ENCODE measurements at places on chromosomes 4 and X.

DNA sequence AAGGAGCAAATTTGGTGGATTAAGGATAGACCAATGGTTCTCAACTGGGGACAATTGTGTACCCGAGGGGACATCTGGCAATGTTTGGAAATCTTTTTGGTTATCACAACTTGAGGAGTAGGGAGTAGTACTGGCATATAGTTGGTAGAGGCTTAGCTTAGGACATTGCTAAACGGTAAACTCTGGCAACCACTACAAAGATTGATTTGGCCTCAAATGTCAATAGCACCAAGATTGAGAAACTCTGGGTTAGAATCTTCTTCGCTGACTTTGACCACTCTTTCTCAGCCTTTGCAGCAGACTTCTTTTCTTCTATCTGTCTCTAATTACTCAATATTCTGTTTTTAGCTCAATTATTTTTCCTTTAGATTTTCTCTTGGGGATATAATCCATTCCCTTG lies 1.5 kb upstream of the NBDY start:
- DNase-seq = no peak

DNA sequence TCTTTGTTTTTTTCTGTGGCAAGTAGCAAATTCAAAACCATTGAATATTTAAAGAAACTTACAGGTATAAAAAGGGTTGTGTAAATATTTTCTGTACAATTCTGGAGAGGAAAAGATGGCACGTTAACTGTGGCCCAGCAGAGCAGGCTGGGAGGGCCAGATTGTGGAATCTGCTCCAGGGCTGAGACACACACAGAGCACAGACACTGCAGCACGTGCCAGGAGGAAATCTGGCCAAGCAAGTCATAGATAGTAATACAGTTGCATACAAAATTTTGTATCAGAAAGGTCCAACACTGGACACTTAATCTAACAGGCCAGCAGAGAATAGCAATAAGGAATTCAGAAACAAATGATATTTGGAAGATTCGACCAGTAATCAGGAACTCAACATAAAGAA lies 763.7 kb downstream of the PDHA2 start:
- DNase-seq = no peak

- no peak for DNase-seq
Measured at GRCh38 chr4:186946136-186946535, 222.5 kb upstream of the FAT1 start.

DNA sequence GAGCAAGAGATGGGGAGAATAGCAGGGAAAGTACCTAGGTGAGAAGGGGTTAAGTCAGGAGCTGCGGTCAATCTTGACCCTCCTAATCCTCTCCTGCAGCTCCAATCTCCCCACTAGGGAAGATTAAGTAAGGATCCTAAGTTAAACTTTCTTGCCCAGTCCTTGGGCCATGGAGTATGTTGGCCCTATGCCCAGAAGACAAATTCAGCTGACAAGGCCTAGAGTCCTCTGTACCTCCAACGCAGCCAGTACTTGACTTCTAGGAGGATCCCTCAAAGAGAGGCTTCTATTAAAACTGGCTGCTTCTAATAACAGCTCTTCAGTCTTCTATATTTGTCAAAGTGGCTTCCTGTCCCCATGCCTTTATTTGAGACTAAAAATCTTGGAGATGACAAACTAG lies 1.4 kb downstream of the CLDN2 start:
- DNase-seq = no peak

- no peak for DNase-seq
Measured at GRCh38 chrX:54891573-54891972, 29.1 kb upstream of the TRO start.

DNA sequence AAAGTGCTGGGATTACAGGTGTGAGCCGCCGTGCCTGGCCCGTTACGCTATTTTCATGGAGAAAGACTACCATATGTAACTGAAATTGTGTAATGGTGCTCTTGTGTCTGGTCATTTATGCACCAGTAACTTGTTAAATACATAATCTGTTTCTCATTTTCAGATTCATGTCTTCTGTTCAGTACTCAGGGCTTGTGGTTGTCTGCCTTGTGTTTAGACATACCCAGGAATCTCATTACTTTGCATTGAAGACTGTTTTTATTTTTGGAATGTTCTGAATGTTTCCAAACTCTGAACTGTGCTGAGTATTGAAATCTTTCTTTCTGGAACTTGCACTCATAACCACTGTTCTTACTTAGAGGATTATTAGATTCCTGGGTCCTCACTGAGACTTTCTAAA lies 52.8 kb downstream of the PDLIM5 start:
- DNase-seq = no peak

GRCh38 chr4:40750461-40751258 lies 905 bp downstream of the NSUN7 start:
- DNase-seq = no peak

All from activated CD4-positive, alpha-beta T cell treated with anti-CD3 and anti-CD28 coated beads for 1 hour (primary cell).